Kidney (tissue), 22 donors: ENCODE measurements at places on chromosomes 2 and 18.

GRCh38 chr18:21056545-21056944, 55.1 kb downstream of the ROCK1 start:
- no peak for DNase-seq

DNA sequence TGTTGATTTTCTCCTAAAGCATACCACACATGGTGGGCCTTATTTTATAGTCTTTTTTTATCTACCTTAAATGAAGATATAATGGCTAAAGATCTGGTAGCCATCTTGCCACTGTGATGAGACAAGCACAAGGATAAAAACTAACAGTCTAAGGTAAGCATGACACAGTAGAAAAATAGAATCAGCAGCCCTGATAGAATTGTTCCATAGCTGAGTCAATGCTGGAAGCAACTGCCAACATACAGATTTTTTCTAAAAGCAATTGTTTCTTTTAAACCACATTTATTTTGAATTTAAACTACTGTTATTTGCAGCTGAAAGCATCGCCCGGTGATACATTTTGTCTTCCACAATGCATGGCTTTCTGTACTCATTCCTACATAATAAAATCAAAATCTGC, 1091.5 kb upstream of the CHAC2 start:
- DNase-seq, result no peak

DNA sequence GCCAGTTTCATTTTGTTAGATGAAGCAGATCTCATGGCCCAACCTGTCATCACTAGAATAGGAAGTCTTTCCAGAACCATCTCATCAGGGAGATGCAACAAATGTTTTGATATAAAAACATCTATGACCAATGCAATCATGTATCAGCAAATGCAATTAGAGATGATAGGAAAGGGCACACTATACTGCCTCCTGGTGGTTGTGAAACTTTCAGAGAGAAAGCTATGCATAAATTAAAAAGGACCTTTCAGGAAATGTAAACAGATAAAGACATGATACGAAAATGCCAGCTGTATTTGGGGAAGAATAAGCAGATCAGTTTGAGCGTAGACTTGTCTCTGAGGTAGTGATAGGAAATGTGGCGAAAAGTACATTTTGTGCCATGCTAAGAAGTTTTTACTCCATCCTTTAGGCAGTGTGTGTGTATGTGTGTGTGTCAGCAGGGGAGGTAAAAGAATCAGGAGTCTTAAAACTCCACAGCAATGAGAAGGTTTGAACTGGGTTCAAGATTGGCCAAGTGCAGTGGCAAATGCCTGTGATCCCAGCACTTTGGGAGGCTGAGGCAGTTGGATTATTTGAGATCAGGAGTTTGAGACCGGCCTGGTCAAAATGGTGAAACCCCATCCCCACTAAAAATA, 479.3 kb downstream of the CPS1 start:
- no peak for DNase-seq

DNA sequence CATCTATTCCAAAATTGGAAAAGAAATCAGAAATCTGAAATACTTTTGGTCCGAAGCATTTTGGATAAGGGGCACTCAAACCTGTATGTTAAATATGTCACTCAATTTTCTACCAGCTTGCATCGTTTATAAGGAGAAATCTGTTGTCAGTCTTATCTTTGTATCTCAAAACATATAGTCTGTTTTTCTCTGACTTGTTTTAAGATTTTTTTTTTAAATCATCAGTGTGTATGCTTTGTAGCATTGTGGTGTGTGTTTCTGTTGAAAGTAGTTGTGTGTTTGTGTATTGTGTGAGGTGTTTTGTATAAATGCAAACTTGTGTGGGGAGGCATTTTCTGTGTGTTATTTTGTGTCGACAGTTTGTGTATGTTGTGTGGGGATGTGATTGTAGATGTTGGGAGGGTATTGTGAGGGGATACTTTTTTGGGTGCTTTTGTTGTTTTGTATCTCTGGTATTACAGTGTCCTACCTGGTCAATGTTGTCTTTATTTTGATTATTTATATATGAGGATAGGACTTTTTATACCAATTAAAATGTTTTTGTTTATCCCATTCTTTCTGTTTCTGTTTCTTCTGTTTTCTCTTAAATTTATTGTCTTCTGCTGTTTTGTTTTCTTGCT, 30.9 kb downstream of the SMCHD1 start:
- no peak for DNase-seq
